ENCODE measurements at places on chromosomes 2 and 18. TPM values are rescaled to one million over a fixed set of nuclear protein-coding genes. Genes with fewer than 3 reads are reported as not detected.

The KIF5C gene
- 13.3 TPM for total RNA-seq

The LIMS2 gene
- total RNA-seq: 24.9 TPM

The KRTCAP3 gene
- total RNA-seq: 12.2 TPM

The PXDN gene
- 1.8 TPM for total RNA-seq

The ACVR1C gene
- 2.1 TPM for total RNA-seq

The CLEC4F gene
- total RNA-seq: not detected

The SLC39A6 gene
- 18.4 TPM for total RNA-seq

The PSMD14 gene
- 46.4 TPM for total RNA-seq

The RAX gene
- not detected for total RNA-seq

The ASTL gene
- total RNA-seq: 14.7 TPM

The GAD1 gene
- 1.9 TPM for total RNA-seq

The TRPM8 gene
- total RNA-seq: not detected

The MAPRE3 gene
- 2.0 TPM for total RNA-seq

The CNOT9 gene
- 79.5 TPM for total RNA-seq

The FOXI3 gene
- total RNA-seq: not detected

The RAB6C gene
- total RNA-seq: not detected

The COLEC11 gene
- 0.77 TPM for total RNA-seq

The PEX13 gene
- total RNA-seq: 16.5 TPM

The RNF125 gene
- total RNA-seq: 31.2 TPM

The LAMA3 gene
- total RNA-seq: 0.19 TPM

The DPYSL5 gene
- not detected for total RNA-seq

The CNGA3 gene
- total RNA-seq: not detected

The CHST10 gene
- 6.4 TPM for total RNA-seq

The CDH19 gene
- total RNA-seq: not detected

The CACNB4 gene
- total RNA-seq: 0.71 TPM

The PLCD4 gene
- total RNA-seq: 0.54 TPM

The RGPD4 gene
- 0.61 TPM for total RNA-seq

The BMP10 gene
- not detected for total RNA-seq

The ERFE gene
- total RNA-seq: not detected

The DES gene
- total RNA-seq: not detected

The MEIS1 gene
- total RNA-seq: not detected

The MATN3 gene
- total RNA-seq: not detected

The CCDC74B gene
- 1.2 TPM for total RNA-seq

The LRP1B gene
- total RNA-seq: not detected

The C2orf80 gene
- not detected for total RNA-seq

The ANKZF1 gene
- total RNA-seq: 170 TPM

The POTEI gene
- total RNA-seq: not detected

The AQP12B gene
- not detected for total RNA-seq

The GPR75 gene
- total RNA-seq: 3.3 TPM

The ZC3H15 gene
- total RNA-seq: 58.7 TPM

The HOXD1 gene
- total RNA-seq: not detected

The TRABD2A gene
- 81.1 TPM for total RNA-seq

The RTP5 gene
- 0.60 TPM for total RNA-seq

The DNAH6 gene
- total RNA-seq: 0.83 TPM

The PRKRA gene
- total RNA-seq: 43.6 TPM

The AGAP1 gene
- 4.5 TPM for total RNA-seq

The PKDCC gene
- not detected for total RNA-seq

The FIGN gene
- not detected for total RNA-seq
